Cortex of kidney (tissue), 1 donor: ENCODE measurements at places on chromosomes 1 and 21.

DNA sequence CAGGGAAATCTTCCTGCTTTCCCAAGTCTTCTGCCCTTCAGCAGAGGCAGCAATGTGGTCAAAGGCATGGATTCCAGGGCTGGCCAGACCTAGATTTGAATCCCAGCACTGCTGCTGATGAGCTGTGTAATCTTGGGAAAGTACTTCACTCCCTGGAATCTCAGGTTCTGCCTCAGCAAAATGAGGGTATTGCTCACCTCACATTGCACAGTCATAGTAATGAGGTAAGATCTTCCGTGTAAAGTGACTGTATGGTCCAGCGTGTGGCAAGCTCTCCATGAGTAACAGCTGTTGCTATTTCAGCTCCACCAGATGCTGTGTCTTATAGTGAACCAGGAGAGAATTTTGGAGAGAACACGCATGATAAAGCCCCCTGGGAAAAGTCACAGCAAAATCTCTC, 56.1 kb upstream of the F3 start:
- no peak for DNase-seq

GRCh38 chr1:214632091-214632490, 29.1 kb downstream of the CENPF start:
- no peak for DNase-seq

DNA sequence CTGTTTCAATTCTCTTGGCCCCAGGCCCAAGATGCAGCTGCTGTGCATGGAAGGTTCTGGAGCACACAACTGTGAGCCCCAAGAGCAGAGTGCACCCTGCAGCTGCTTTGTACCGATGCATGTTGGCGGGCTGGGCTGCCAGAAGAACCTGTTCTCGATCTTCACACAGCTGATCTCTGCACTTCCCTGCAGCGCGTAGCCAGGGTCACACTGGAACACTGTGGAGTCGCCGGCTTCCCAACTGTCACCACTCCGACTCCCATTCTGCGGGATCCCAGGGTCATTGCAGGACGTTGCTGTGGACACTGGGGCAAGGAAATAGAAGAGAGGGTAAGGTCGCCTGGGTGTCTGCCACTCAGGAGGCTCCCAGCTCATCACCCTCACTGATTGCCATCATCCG, 185.4 kb downstream of the ZSCAN20 start:
- DNase-seq = no peak

DNA sequence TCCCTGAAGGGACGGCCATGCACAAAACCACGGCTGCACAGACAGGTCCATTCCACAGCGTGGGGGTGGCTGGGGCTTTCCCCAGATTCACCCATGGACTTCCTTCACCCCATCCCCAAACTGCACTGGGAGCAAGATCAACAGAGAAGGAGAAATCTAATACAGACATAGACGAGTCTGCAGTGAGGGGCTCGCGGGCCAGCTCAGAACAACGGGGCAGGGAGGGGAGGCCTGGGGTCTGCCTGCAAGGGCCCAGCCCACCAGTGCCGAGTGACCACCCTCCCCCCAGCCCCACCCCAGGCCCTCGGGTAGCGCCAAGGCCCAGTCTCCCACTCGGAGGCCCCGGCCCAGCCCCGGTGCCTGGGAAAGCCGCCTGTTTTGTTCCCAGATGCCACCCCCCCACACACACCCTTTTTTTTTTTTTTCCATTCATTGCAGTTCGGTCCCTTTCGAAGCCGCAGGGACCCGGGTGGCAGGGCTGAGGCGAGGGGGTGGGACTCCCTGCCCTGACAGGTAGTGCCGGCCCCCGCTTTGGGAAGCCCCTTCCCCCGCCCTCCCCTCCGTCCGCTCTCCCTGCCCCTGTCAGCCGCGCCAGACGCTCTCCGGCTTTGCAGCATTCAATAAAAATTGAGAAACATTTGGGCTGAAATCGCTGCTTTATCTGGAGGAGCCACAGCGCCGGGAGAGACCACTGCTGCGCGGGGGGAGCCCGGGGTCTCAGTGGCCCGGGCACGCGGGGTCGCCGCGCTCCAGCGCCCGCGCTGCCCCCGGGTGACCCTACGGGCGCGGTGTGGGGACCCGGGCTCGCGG, 543 bp upstream of the EPHB2 start:
- no peak for DNase-seq

- DNase-seq = no peak
Measured at GRCh38 chr1:225406976-225407725, 20.7 kb downstream of the LBR start.

DNA sequence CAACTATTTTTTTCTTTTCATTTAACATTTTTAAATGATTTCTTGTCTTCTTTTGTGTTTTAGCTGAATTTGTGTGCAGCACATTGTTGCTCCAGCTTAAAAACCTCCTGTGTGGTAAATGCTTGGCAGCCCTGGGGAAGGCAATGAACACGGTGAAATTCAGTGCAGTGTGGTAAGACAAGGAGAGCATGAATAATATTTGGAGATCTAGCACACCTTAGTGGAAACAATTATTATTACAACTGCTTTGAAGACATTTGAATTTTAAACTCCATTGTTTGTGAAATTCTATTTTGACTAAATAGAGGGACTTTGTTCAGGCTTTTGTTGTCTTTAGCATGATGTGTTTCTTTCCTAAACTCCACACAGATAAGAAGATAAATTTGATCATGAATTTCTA, 242.6 kb upstream of the CXADR start:
- no peak for DNase-seq

- no peak for DNase-seq
Measured at GRCh38 chr1:202289009-202289408, 52.7 kb downstream of the UBE2T start.
